Small intestine (tissue), 16 donors: ENCODE measurements at places on chromosomes 12 and 14. TPM values are rescaled to one million over a fixed set of nuclear protein-coding genes. Genes with fewer than 3 reads are reported as not detected.

- no peaks in the 10 kb centered on the region for H3K4me1 ChIP-seq
- no peak overlapping the region for H3K4me3 ChIP-seq
- DNase-seq = no peak
- no peaks in the 10 kb centered on the region for H3K27me3 ChIP-seq
Observed at GRCh38 chr14:71619472-71619871, 312.8 kb upstream of the RGS6 start.

DNA sequence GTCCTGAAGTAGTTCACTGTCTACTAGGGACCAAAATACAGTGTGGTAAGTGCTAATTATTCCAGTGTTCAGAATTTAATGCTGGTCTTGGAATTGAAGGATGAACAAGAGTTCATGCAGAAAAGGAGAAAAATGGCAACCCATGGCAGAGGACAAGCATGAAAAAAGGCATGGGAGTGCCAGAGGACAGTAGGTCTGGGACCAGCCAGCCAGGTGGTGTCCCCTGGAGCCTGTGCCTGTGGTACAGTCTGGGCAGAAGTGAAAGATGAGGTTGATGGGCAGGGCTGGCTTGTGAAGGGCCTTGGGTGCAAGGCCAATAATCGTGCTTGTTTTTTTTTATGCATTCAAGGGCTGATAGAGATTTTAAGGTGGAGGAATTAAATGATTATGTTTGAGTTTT lies 21.0 kb downstream of the C12orf75 start:
- H3K27me3 ChIP-seq = no peaks in the 10 kb centered on the region
- no peak for DNase-seq
- no peak overlapping the region for H3K27ac ChIP-seq

DNA sequence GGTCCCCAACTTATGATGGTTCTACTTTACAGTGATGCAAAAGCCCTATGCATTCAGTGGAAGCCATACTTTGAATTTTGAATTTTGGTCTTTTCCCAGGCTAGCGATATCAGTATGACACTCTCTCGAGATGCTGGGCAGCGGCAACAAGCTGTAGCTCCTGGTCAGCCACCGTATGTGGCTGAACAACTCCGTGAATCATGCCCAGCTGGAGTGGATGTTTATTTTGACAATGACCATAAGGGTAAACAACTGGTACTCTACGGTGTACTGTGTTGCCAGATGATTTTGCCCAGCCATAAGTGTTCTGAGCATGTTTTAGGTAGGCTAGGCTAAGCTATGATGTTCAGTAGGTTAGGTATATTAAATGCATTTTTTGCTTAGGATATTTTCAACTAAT lies 8.2 kb upstream of the ZNF410 start:
- no peak for DNase-seq
- no peaks in the 10 kb centered on the region for H3K36me3 ChIP-seq
- H3K27ac ChIP-seq = no peak overlapping the region
- no peak overlapping the region for H3K4me3 ChIP-seq
- H3K27me3 ChIP-seq = no peaks in the 10 kb centered on the region

GRCh38 chr12:38785381-38785780 lies 120.0 kb downstream of the CPNE8 start:
- DNase-seq = no peak
- H3K4me3 ChIP-seq = no peak overlapping the region
- H3K36me3 ChIP-seq = no peaks in the 10 kb centered on the region
- no peak overlapping the region for H3K27ac ChIP-seq
- no peaks in the 10 kb centered on the region for H3K4me1 ChIP-seq
- no peaks in the 10 kb centered on the region for H3K27me3 ChIP-seq

DNA sequence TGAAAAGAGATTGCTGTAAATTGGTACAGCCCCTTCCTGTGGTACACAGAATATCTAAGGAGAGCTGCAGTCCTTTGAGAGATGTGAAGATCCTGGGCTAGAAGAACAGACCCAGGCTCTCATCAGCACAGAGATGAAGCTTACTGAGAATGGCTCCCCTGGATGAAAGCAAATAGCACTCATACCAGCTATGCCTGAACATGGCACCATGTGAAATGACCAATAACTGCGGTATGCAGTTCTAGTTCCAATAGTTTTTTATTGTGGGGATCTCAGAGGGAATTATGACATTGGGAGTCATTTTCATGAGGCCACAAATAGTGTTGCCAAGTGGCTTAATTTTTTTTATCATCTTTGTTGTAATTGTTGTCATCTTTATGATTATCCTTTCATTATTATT lies 15.4 kb upstream of the TRHDE start:
- no peak overlapping the region for H3K4me3 ChIP-seq
- H3K4me1 ChIP-seq = no peaks in the 10 kb centered on the region
- H3K27ac ChIP-seq = no peak overlapping the region
- no peak for DNase-seq

DNA sequence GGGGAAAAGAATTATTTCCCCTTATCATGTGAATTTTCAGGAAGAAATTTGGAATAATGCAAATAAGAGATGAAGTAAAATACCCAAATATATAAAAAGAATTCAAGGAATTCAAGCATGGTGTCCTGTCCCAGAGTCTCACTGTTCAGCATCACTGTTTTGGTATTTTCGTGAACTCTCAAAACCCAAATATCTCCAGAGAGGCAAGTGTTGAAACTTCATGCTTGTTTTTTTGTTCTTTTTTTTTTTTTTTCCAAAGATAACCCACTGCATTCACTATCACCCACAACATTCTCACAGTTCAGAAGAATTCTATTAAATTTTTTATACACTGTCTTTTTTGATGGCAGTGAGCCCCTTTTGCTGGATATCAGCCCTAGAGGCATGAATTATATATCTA lies 354.9 kb downstream of the DIO2 start:
- H3K27ac ChIP-seq = no peak overlapping the region
- H3K27me3 ChIP-seq = no peaks in the 10 kb centered on the region
- H3K4me3 ChIP-seq = no peak overlapping the region
- no peaks in the 10 kb centered on the region for H3K36me3 ChIP-seq
- no peaks in the 10 kb centered on the region for H3K4me1 ChIP-seq
- DNase-seq = no peak

- H3K36me3 ChIP-seq = no peaks in the 10 kb centered on the region
- H3K27ac ChIP-seq = no peak overlapping the region
- no peaks in the 10 kb centered on the region for H3K4me1 ChIP-seq
- H3K27me3 ChIP-seq = no peaks in the 10 kb centered on the region
- H3K4me3 ChIP-seq = no peak overlapping the region
Observed at GRCh38 chr14:37122919-37123639, 49.3 kb downstream of the SLC25A21 start.

GRCh38 chr14:67820428-67820971 lies 921 bp downstream of the RAD51B start:
- peak overlapping the region; percentile 4 for H3K27ac ChIP-seq
- H3K27me3 ChIP-seq = no peaks in the 10 kb centered on the region
- H3K4me3 ChIP-seq = peak overlapping the region; percentile 97
- H3K36me3 ChIP-seq = no peaks in the 10 kb centered on the region
- peak; percentile 79 for DNase-seq

DNA sequence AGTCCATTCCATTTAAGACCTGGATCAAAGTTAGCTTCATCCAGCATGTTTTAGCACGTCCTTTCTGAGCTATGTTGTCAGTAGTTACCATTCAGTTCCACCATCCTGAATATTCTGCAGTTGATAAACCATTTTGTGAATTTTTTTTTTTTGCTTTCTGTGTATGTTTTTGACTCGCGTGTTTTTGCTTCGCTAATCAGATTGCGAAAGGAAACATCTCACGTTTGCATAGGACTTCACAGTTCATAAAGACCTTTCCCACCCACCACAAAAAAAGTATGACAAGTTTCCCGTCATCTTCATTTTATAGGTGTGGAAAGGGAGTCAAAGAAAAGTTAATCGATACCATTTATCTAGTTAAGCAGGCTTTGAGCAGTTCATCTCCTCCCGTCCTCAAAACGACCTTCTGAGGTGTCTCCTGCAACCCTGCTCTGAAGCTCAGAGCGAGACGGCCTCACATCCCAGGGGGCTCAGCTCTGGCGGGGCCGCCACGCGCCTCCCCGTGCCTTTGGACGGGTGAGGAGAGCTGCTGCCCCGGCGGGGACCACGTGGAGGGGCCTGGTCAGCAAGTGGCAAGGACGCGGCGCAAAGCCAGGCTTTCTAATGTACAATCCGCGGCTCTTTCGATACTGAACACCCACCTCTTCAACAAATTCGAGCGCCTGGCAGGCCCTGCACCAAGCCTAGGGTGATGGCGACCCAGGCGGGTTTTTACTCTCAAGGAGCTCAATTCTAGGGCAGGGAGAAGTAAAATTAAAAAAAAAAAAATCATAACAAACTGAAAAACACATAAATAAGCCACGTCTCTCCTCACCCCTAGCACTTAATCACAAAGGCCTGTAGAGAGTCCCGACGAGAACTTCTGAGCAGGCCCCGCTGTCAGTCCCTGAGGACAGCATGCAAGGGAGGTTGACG lies 988 bp upstream of the TMEM263 start:
- peak overlapping the region; percentile 69 for H3K27ac ChIP-seq
- DNase-seq = peak; percentile 30
- no peaks in the 10 kb centered on the region for H3K36me3 ChIP-seq
- peak overlapping the region; percentile 63 for H3K4me3 ChIP-seq
- peaks cover 7% of the 10 kb centered on the region for H3K4me1 ChIP-seq

- no peak for DNase-seq
- no peak overlapping the region for H3K4me3 ChIP-seq
- no peaks in the 10 kb centered on the region for H3K36me3 ChIP-seq
- no peak overlapping the region for H3K27ac ChIP-seq
Observed at GRCh38 chr14:53532853-53533252, 379.7 kb upstream of the DDHD1 start.

DNA sequence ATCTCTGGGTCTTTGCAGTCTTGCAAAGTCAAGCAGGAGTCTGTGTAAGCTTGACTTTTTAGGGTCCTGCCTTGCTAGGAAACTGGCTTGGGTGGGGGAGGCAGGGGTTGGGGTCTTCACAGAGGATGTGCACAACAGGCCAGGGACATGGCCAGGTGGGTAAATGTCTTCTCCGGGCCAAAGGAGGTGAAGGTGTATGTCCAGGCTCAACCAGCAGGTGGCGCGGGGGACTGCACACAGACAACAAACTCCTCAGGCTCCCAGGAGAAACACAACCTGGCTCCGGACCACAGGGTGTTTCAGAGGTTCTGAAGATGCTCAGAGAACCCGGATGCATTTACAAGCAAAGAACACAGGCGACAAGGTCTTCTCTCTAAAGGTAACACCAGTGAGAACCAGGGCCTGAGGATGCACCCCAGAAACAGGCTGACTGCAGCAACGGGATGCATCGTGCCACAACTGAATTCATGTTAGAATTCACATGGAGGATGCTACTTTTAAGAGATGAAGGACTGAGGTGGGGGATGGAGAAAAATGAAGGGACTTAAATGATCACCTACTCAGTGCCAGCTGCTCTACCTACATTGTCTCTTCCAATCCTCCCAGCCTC lies 56.0 kb downstream of the PLEKHG3 start:
- no peaks in the 10 kb centered on the region for H3K36me3 ChIP-seq
- DNase-seq = peak; percentile 58
- no peaks in the 10 kb centered on the region for H3K4me1 ChIP-seq
- H3K27ac ChIP-seq = no peak overlapping the region
- H3K4me3 ChIP-seq = no peak overlapping the region

GRCh38 chr14:63705561-63706070 lies 22.2 kb downstream of the SGPP1 start:
- H3K4me1 ChIP-seq = no peaks in the 10 kb centered on the region
- H3K27me3 ChIP-seq = no peaks in the 10 kb centered on the region
- H3K4me3 ChIP-seq = no peak overlapping the region

- no peak for DNase-seq
- no peaks in the 10 kb centered on the region for H3K27me3 ChIP-seq
- no peak overlapping the region for H3K4me3 ChIP-seq
- H3K36me3 ChIP-seq = peaks cover 2% of the 10 kb centered on the region
- H3K4me1 ChIP-seq = no peaks in the 10 kb centered on the region
Observed at GRCh38 chr12:2533036-2533435, 261.7 kb upstream of the FKBP4 start.

- peak; percentile 48 for DNase-seq
- no peaks in the 10 kb centered on the region for H3K4me1 ChIP-seq
- no peaks in the 10 kb centered on the region for H3K27me3 ChIP-seq
- H3K4me3 ChIP-seq = no peak overlapping the region
- no peaks in the 10 kb centered on the region for H3K36me3 ChIP-seq
Observed at GRCh38 chr12:74021937-74022336, 515.7 kb upstream of the ATXN7L3B start.

GRCh38 chr12:88227263-88227662 lies 85.2 kb downstream of the TMTC3 start:
- DNase-seq = no peak
- no peaks in the 10 kb centered on the region for H3K36me3 ChIP-seq
- no peak overlapping the region for H3K27ac ChIP-seq
- no peak overlapping the region for H3K4me3 ChIP-seq
- H3K4me1 ChIP-seq = no peaks in the 10 kb centered on the region

DNA sequence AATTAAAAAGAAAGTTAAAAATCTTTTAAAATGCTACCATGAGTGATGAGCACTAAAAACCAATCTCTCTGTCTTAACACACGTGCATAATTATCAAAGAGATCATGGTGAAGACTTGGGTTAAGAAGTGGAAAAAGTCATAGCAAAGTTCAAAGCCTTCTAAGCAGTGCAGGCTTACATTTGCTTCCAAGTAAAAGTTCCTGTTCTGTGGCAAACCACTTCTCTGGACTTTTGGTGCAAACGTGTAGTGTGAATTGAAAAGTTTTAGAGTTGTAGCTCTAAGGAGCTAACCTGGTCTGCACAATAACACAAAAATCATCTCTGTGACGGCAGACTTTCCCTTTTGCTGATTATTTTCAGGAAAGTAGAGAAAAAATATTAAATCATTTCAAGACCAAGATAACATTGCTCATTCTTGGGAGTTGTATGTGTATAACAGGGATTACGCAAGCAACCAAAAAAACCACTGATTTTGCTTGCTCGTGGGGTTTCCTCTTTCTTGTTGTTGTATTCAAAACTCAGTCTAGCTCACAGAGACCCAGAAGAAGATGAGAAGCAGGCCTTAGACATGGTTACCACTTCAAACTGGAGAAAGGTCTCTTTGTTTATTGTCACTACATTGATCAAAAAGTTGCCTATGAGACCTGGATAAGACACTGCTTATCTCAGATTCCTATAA lies 2.3 kb upstream of the GLIPR1 start:
- no peaks in the 10 kb centered on the region for H3K4me1 ChIP-seq
- no peak overlapping the region for H3K4me3 ChIP-seq
- H3K27me3 ChIP-seq = no peaks in the 10 kb centered on the region
- DNase-seq = no peak
- peak overlapping the region; percentile 11 for H3K27ac ChIP-seq
- H3K36me3 ChIP-seq = no peaks in the 10 kb centered on the region

DNA sequence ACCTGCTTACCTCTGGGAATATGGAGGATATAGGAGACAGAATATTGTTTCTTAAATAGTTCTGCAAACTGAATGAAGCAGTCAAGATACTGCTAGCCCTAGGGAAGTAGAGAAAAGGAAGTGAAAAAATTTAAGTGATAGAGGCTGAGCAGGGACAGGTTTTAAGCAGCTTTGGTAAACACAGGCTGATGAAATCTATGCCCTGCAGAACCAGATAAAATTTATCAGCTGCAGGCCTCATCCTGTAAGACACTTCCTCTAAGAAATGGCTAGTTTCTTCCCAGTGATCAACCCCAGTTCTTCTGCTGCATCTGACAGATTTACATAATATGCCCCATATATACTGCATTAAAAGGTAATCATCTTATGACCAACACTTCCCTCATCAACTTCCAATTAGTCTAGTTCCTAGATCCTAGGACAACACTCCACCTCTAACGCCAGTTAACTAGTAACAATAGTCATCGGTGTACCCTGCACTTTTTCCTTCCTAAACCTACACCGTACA lies 1.3 kb upstream of the ESYT1 start:
- no peaks in the 10 kb centered on the region for H3K27me3 ChIP-seq
- H3K27ac ChIP-seq = peak overlapping the region; percentile 62
- peaks cover 26% of the 10 kb centered on the region for H3K36me3 ChIP-seq
- peak; percentile 26 for DNase-seq
- no peak overlapping the region for H3K4me3 ChIP-seq

ACOT4 gene
- polyA plus RNA-seq = 12.7 TPM

TOMM20L gene
- not detected for polyA plus RNA-seq

SDR9C7 gene
- polyA plus RNA-seq = not detected

ACSM4 gene
- polyA plus RNA-seq = not detected

SDS gene
- 1.3 TPM for polyA plus RNA-seq

KRT72 gene
- polyA plus RNA-seq = 9.8 TPM
